Stimulated activated CD4-positive, alpha-beta T cell treated with anti-CD3 and anti-CD28 coated beads, Interleukin-4, amount 100 ng/mL, for 4 hours (primary cell): ENCODE measurements at places on chromosomes 6 and 20.

GRCh38 chr20:35561671-35562070 is 19.8 kb downstream of the ERGIC3 start:
- no peak for DNase-seq

DNA sequence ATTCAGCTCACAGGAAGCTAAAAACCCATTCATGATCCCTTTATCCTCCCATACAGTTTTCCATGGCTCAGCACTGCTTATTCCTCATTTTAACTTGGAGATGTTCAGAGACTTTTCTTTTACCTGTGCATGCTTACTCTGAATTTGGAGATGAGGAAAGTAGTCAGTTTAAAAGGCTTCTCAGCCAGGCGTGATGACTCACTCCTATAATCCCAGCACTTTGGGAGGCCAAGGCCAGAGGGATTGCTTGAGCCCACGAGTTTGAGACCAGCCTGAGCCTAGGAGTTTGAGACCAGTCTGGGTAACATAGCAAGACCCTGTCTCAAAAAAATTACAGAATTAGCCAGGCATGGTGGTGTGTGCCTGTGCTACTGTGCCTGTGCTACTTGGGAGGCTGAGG is 30.3 kb upstream of the TMEM217 start:
- DNase-seq = no peak

DNA sequence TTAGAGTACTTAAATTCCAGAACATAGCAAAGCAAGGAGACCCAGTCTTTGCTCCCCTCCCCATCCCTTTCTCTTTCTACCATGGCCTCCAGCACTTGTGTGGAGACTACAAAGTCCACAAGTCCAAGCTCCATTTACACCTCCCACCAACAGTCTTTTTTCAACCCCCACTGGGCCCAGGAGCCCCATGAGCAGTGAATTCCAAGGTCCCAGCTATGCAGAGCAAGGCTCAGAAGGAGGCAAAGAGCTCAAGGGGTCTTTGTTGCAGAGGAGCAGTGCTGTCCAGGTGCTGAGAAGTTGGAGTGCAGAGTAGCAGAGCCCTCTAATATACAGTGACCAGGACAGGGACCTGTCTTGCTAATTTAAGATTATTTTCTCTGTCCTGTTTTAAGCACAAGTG is 9.0 kb downstream of the PAK5 start:
- DNase-seq = no peak

- no peak for DNase-seq
Observed at GRCh38 chr6:170174771-170175643, 115.9 kb downstream of the DLL1 start.

GRCh38 chr20:9040863-9041524 is 27.9 kb upstream of the PLCB4 start:
- no peak for DNase-seq

- no peak for DNase-seq
Observed at GRCh38 chr20:55172310-55173002, 697.1 kb downstream of the DOK5 start.
